Stimulated activated effector memory CD8-positive, alpha-beta T cell treated with anti-CD3 and anti-CD28 coated beads, Interleukin-12 subunit alpha, Interleukin-12 subunit beta, amount 100 ng/mL, for 72 hours (primary cell): ENCODE measurements at places on chromosomes 3 and 15.

DNA sequence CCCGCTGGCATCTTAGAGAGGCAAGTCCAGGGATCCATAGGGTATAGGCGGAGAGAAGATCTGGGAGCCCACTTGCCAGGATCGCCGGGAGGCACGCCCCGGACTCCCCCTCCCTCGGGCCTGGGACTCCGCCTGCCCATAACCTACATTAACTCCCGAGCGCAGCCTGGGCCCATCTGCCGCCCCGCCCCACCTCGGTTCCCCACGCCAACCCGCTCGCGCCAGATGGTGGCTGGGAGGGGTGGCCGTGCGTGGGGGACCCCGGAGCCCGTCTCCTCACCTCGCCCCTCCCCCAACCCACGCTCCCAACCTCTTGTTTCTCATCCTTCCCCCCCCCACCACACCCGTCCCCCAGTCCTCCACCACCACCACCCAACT lies 1.7 kb upstream of the DLL4 start:
- DNase-seq: no peak

- DNase-seq: no peak
Observed at GRCh38 chr3:71503525-71504249, 79.8 kb downstream of the FOXP1 start.

- no peak for DNase-seq
Observed at GRCh38 chr3:52190294-52191074, 7.5 kb upstream of the ALAS1 start.

- no peak for DNase-seq
Observed at GRCh38 chr15:85993116-85993515, 86.6 kb upstream of the AGBL1 start.

DNA sequence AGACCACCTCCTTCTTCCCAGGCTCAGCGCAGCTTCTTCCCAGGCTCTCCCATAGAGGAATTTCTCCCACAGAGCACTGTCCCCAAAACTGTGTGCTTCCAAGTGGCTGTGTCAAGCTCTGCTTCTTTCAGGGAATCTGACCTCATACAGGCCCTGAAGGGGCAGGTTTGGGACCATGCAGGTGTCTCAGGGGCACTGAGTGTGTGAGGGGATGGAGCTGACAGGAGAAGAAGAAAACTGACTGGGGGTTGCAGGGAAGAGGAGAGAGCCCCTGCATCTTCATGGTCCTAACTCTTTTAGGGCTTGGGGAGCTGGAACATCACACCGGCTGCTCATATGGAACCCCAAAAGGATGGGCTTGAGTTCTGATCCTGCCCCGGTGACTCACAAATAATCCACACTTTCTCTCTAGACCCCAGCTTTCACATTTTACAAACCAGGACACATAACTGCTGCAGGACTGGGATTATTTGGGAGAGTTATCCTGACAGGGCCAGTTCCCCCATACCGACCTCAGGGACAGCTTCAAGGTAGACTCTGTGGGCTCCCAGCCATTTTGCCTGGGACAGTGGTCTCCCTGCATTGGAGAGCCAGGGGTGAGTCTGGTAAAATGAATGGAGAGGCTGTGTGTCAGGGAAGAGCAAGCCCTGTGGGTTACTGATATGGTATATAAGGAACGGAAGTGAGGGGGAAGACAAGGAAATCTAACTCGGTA lies 316.1 kb downstream of the TLE3 start:
- DNase-seq: no peak

DNA sequence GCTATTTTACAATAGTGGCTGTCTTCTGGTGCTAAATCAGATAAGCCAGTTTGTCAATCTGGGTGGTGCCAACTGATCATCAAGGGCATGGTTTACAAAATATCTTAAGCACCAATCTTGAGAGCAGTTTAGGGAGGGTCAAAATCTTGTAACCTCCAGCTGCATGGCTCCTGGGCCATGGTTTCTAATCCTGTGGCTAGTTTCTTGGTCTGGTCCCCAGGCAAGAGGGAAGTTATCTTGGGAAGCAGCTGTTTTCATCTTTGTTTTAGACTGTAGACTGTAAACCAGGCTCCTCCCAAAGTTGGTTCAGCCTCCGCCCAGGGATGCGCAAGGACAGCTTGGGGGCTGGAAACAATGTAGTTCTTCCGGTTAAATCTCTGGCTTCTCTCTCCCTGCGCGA lies 166.8 kb downstream of the IL1RAP start:
- DNase-seq: no peak

DNA sequence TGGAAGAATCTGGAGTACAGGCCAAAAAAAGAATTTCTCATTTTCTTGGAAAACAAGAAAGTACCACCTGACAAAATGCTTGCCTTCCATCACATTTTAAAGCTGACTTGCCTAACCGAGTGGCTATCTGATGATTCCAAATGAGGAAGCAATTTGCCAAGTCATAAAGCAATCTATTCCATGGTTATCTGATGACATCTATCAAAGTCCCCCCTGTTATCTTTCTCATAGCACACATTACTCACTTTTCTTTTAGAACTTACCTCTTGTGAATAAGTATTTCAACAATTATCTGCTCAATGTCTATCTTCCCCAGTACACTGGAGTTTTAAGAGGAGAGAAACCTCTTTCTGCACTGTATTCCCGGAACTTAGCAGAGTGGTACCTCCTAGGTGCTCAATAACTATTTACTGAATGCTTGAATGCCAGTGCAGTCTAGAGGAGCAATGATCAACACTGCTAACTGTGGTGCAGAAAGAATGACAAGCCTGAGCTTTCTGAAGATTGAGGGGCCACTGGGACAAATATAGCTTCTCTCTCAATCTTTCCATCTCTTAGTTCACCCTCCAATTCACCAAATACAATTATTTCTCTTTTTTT lies 186.3 kb upstream of the ATP11B start:
- no peak for DNase-seq

DNA sequence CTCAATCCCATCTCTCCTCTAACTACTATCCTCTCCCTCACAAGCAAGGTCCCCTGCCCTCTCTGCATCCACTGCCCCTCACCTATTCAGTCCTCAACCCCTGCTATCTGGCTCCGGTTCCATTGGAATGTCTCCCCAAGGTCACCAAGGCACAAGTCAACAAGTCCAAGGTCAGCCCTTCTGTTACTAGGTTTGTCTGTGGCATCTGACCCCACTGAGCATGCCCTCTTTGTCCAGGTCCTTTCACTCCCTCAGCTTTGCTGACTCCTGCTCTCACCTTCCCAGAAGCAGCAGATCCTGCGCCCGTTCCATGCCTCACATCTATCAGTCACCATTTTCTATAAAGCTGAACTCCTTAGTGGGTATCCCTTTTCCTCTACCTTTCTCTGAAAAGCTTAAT lies 8.3 kb upstream of the SEMA7A start:
- no peak for DNase-seq

DNA sequence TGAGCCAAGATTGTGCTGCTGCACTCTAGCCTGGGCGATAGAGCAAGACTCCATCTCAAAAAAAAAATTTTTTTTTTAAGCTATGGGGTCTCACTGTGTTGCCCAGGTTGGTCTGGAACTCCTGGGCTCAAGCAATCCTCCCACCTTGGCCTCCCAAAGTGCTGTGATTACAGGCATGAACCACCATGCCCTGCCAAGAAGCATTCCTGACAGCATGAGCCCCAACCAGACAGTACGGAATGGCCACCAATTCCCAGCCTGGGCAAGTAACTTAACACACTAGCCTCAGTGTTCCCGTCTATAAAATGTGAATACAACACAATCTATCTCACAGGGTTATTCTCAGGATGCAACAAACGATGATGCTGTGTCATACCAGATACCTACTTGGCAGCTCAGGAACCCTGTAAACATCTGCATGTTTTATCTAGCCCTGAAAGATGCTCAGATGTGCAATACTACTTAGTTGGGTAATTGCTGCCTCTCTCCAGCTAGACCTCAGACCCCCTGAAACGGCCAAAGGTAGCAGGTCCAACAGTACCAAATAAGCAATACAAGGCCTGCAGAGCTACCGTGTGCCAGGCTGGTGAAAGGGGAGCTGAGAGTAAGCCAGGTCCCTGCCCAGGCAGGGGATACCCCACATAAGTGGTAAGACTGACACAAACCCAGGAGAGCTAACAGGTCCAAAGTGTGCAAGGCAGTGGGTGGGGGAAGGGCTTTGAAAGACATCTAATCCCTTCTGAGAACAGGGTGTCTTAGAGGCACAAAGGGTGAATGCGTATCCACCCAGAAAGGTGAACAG lies 1.9 kb downstream of the TKT start:
- DNase-seq: no peak

DNA sequence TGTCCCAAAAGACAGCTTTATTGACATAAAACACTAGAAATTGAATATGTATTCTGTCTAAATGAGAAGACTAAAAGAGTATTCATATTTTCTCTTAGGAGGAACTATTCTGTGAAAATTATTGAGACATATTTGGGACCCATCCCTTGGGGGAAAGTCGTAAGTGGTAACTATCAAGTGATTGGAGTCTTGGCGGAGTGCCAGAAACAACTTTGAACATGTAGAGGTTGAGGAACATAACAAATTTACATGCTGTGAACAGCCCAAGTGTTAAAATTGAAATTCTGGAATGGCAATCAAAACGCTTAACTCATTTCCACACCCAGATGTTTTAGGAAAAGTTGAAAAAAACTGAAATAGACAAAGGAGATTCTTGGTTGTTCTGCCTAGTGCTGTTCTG lies 1034.6 kb downstream of the NSUN3 start:
- no peak for DNase-seq

DNA sequence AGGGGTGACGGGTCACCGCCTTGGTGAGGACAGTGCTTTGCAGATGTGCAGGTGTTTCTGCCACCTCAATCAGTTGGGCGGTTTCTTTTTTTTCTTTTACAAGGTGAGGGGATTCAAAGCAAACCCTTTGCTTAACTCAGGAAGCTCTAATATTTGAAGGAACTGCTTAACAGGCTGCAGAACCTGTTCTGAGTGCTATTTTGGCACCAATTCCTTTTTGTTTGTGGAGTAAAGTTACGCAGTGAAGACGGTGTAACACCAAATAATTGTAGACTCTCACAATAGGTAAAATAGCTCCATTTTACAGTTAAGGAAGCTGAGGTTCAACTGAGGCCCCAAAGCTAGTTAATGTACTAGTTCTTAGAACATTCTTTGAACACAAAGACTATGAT lies 6.6 kb downstream of the GHRL start:
- DNase-seq: no peak

- no peak for DNase-seq
Observed at GRCh38 chr3:48215019-48215418, 8.3 kb upstream of the CAMP start.

DNA sequence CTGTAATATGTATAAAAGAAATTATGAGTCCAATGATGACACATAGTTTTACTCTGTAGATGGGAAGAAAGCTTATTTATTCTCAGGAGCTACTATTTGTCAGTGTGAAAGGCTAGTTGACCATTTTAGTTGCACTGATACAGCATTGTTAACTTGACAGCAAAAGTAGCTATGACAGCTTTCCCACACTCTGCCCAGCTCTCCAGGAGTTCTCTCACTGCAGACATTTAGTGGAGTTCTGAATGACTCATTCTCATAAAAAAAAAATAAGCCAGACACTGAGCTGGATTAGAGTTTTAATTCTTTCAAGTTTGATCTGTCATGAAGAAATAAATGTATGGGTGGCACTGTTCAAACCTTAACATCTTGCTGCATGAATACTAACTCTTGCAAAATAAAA lies 77.2 kb upstream of the CFAP20DC start:
- DNase-seq: no peak

- DNase-seq: no peak
Observed at GRCh38 chr3:171841620-171842000, 1.5 kb upstream of the TMEM212 start.

GRCh38 chr15:47360305-47360704 lies 357.0 kb upstream of the SEMA6D start:
- DNase-seq: no peak

GRCh38 chr15:79037848-79038247 lies 52.7 kb downstream of the RASGRF1 start:
- DNase-seq: no peak
